Stimulated activated CD8-positive, alpha-beta memory T cell treated with anti-CD3 and anti-CD28 coated beads, Interleukin-7, amount 100 ng/mL, for 48 hours (primary cell): ENCODE measurements at places on chromosomes 5 and 9.

- no peak for DNase-seq
Measured at GRCh38 chr5:57411982-57412381, 70.6 kb downstream of the ACTBL2 start.

DNA sequence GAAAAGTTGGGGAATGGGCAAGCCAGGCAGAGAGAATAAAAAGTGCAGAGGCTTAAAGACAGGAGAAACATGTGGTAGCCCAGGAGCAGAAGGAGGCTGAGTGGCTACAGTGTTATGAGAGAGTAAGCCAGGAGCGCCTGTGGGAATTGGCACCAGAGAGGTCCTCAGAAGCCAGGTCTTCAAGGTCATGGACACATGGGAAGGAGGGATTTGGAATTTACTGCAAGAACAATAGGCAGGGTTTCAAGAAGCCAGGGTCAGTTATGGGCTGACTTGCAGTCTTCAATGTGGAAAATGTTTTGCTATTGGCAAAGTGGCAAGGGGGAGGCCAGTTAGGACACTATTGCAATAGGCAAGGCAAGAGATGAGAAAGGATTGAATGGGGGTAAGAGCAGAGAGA lies 29.3 kb downstream of the ERAP1 start:
- DNase-seq = no peak

GRCh38 chr9:26504057-26504456 lies 388.5 kb downstream of the CAAP1 start:
- DNase-seq = no peak

DNA sequence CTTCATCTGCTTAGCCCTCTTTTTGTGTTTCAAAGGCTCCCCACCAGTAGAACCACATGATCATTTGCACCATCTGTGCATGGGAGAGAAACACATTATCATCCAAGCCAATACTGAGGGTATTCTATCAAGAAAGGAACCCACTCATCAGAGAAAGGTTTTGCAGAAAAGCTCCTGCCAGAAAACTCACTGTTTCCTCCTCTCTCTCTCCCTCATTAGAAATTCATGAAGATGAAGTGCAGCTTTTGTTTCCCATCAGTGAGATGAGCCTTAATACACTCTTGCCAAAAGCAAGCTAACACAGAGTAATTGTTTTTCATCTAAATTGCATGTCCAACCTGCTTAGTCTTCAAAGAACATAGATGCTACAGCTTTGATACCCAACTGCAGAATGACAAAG lies 142.4 kb upstream of the GRAMD2B start:
- no peak for DNase-seq

GRCh38 chr5:59685191-59685530 lies 208.4 kb downstream of the PDE4D start:
- DNase-seq = no peak
